ENCODE measurements at places on chromosomes 5 and 9.

DNA sequence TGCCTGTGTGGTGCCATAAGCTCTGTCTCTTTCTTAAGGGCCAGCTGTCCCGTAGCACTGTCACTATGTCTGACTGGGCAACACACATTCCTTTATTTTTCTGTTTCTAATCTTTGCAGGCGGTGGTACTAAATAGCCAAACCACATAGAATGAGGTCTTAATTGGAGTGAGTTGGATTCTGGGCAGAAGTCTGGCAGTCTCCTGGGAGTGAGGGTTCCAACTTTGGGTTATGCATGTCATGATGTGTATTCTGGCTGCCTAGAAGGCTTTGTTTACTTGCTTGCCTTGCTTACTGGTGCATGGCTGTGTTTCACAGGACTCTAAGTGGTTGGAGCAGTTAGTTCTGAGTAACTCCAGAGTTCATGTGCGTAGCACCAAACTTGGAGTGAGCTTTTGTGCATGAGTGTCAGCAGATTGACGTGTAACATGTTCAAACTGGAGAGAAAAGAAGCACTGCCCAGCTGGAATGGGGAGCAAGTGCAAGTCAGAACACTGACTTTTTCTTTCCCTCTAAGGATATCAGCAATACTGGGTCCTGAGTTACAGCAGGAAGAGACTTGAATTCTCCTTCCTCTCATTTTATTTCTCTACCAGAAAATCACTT, 185.8 kb downstream of the PCSK1 start:
- DNase-seq = no peak

GRCh38 chr5:106825374-106825773, 845.4 kb downstream of the EFNA5 start:
- no peak for DNase-seq

DNA sequence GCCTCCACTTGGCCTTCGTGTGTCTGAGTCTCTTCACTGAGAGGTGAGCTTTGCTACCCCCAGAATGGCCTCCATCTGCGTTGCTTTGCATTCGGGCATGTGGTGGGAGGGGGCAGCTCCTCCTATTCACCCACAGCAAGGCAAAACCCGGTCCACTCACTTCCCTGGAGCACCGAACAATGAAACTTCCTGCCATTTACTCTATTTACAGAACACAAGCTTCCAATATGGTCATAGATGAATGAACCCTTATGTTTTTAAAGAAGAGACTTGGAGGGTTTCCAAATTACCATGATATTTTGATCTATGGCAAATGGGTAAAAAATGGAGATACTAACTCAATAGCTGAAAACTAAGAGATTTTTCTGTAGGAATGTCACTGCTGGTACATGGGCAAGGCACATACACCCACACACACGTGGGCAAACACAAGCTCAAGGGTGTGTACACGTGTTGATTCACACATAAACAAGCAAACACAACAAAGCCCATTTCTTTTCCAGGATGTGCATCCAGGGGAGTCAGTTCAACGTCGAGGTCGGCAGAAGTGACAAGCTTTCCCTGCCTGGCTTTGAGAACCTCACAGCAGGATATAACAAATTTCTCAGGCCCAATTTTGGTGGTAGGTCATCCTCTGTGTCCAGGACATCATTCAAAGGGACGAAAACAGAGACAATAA, 5.2 kb downstream of the GABRP start:
- DNase-seq = no peak

DNA sequence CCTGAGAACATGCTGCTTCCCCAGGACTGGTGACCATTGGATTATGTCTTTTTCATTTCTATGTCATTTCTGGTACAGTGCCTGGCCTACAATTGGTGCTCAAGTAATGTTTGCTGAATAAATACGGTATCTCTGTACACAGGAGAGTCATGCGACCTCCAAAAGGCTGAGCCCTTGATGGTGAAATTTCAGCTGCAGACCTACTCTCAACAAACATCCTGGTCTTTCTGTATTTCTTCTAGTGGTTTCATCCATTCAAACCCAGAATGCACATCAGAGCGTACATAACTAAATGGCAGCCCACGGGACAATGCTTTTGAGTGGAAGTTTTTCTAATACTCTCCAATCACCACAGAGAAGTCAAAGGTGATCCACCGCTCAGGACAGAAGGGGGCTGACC, 62.6 kb upstream of the RPS23 start:
- no peak for DNase-seq

GRCh38 chr9:98807814-98808195, 335 bp downstream of the GALNT12 start:
- DNase-seq = peak; percentile 22

- no peak for DNase-seq
These were observed 378.2 kb upstream of the RPS23 start for GRCh38 chr5:82656341-82656761.
